ENCODE measurements at places on chromosomes 6 and 20. TPM values are rescaled to one million over a fixed set of nuclear protein-coding genes. Genes with fewer than 3 reads are reported as not detected.

Gene DUSP15
- 13.0 TPM for total RNA-seq

DNA sequence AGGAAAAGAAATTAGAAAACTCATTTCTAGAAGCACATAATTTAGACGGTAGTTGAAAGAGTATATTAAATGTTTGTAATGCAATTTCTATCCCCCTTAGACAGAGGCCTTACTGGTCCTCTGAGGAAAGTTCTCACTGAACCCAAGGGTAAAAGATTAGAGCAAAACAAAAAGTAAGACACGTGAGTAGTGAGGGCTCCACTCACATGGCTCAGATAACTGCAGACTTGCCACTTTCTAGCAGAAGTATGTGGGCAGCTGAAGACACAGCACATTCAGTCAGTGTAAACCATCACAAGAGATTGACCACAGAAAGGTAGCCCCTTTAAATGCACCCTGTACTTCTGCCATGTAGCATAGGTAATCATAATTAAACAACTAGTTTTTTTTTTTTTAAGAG, 193.8 kb downstream of the BTBD9 start:
- no peak overlapping the region for H3K4me3 ChIP-seq
- no peaks in the 10 kb centered on the region for H3K4me1 ChIP-seq
- H3K27ac ChIP-seq: no peak overlapping the region
- no peaks in the 10 kb centered on the region for H3K36me3 ChIP-seq

GRCh38 chr6:122026582-122027369, 372.7 kb upstream of the HSF2 start:
- H3K27me3 ChIP-seq: no peaks in the 10 kb centered on the region
- no peaks in the 10 kb centered on the region for H3K4me1 ChIP-seq
- H3K4me3 ChIP-seq: no peak overlapping the region
- no peaks in the 10 kb centered on the region for H3K36me3 ChIP-seq
- no peak for DNase-seq
- no peak overlapping the region for H3K27ac ChIP-seq

GRCh38 chr6:7747901-7748504, 22.1 kb downstream of the BMP6 start:
- H3K36me3 ChIP-seq: no peaks in the 10 kb centered on the region
- H3K27me3 ChIP-seq: no peaks in the 10 kb centered on the region
- H3K27ac ChIP-seq: no peak overlapping the region
- DNase-seq: no peak

GRCh38 chr6:63418741-63419140, 99.0 kb upstream of the LGSN start:
- H3K27me3 ChIP-seq: no peaks in the 10 kb centered on the region
- no peak overlapping the region for H3K27ac ChIP-seq
- no peaks in the 10 kb centered on the region for H3K36me3 ChIP-seq

- H3K4me3 ChIP-seq: no peak overlapping the region
- no peaks in the 10 kb centered on the region for H3K27me3 ChIP-seq
- H3K36me3 ChIP-seq: no peaks in the 10 kb centered on the region
- no peaks in the 10 kb centered on the region for H3K4me1 ChIP-seq
- DNase-seq: no peak
Observed at GRCh38 chr6:156082012-156082411, 626.4 kb upstream of the NOX3 start.

DNA sequence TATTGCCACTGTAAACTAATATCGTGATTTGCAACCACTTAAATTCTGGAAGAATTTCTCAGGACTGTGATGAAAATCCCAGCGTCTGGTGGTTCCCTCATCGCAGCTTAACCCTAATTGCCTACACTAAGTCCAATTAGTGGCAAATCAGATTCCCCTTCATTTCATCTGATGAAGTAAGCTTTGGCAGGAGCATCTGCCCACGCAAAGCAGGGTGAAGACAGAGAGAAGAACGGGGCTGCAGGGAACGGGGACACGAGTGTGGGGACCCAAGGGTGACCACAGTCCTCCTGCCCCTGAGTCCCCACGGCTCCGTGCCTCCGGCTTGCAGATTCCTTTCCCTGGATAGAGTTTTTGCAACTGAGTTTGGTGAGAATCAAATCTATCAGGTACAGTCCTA, 159.5 kb downstream of the LY86 start:
- H3K4me1 ChIP-seq: no peaks in the 10 kb centered on the region
- H3K27me3 ChIP-seq: no peaks in the 10 kb centered on the region
- H3K4me3 ChIP-seq: no peak overlapping the region
- H3K36me3 ChIP-seq: no peaks in the 10 kb centered on the region

GRCh38 chr20:34693414-34693813, 10.7 kb upstream of the TP53INP2 start:
- no peaks in the 10 kb centered on the region for H3K27me3 ChIP-seq
- no peaks in the 10 kb centered on the region for H3K36me3 ChIP-seq
- no peaks in the 10 kb centered on the region for H3K4me1 ChIP-seq
- DNase-seq: no peak

Gene ARHGAP18
- 10.7 TPM for total RNA-seq

Data from ascending aorta (tissue), 2 donors.